ENCODE measurements at places on chromosomes 12 and 14.
A peak's percentile ranks its signal among the peaks of the same experiment; 100 is the strongest.

DNA sequence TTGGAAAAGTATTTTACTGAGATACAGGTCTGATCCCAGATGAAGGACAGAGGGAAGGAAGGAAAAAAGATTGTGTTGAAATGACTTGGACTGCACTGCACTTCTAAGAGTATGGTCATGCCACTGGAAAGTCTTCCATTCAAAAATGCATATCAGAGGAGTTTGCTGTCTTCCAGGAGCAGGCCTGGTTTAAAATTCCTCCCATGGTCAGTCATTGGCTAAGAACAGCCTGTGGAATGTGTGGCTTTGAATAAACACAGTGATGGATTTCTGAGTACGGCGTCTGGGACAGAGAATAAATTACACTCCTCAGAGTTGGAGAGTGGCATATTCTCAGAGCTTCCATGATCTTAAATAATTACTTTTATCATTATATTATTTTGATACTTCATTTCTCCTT, 245.8 kb upstream of the PDZRN4 start:
- DNase-seq: no peak

DNA sequence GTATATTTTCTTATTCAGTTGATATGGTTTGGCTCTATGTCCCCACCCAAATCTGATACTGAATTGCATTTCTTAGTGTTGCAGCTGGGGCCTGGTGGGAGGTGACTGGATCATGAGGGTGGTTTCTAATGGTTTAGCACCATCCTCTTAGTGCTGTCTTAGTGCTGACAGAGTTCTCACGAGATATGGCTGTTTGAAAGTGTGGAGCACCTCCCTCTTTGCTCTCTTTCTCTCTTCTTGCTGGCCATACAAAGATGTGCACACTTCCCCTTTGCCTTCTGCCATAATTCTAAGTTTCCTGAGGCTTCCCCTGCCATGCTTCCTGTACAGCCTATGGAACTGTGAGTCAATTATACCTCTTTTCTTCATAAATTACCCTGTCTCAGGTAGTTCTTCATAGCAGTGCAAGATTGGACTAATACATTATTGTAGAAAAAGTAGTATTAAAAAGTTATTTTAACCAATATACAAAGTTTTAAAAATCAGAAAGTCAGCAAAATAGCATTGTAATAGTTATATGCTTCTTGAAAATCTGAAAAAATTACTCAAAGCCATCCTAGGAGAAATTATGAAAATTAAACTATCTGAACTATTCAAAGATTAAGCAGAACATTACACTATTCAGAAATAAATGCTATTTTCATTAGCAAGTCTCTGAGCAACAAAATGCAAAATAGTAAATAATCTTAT, 84.1 kb downstream of the PPP1R12A start:
- no peak for DNase-seq

DNA sequence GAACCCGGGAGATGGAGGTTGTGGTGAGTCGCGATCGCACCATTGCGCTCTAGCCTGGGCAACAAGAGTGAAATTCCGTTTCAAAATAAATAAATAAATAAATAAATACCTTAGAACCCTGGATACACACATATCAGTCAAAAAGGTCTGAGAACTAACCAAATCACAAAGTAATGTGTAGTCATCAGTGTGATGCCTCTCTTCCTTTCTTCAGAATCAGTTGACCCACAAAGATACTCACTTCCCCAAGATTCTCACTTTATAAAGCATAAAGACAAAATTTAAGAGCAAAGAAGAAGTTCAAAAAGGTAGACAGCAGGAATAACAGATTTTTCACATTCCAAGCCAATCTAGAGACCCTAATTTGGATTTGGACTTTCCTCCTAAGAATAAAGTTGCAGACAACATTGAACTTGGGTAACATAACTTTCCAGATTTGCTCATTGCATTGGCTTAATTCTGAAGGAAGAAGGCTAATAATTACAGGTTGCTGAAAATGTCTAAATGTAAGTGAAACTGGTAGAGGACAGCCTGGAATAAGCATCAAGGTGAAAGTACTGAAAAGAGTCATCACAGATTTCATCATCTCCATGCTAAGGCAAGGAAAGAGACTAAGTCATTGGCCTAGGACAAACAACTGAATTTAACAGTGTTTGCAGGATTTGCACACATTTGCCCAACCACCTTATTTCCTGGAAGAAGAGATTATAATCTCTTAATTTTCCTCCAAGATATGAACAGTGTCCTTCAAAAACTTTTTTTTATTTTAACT, 17.4 kb downstream of the TMED10 start:
- DNase-seq: no peak

- DNase-seq: no peak
These were observed 5.3 kb downstream of the BHLHE41 start for GRCh38 chr12:26119391-26119989.

DNA sequence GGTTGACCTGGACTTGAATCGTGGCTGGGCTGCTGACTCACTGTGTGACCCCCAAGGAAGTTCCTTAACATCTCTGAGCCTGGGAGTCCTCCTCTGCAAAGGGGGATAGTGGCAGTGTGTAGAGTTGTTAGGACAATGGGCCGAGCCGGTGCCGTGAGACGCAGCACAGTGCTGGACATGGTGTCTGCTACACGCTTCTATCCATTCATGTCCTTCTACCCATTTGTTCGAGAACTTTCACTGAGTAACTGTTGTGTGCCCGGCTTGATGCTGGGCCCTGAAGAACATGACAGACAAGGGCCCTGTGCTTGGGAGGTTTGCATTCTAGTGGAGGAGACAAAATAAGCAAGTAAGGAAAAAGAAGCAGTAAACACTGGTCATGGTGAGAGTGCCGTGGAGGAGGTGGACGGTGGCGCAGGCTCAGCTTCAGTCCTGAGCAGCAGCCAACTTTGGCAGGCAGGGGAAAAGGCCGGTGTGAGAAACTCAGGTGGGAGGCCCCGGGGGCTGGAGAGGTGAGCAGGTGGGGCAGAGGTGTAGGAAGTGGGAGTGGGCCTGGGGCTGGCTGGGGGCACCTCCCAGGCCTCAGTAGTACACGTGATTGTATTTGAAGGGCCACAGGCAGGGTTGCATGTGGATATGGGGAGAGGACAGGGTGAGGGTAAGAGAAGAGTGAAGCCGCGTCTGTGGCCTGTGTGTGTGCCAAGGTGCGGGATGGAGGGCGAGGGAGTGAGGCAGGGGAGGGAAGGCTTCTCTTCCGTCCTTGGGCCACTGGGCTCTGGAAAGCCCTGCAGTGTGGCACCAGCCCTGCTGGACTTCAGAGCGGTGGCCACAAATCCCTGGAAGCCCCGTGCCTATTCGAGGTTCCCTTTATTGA, 13.8 kb downstream of the VASH1 start:
- no peak for DNase-seq

GRCh38 chr12:98406378-98406777, 109.0 kb upstream of the TMPO start:
- DNase-seq: no peak

DNA sequence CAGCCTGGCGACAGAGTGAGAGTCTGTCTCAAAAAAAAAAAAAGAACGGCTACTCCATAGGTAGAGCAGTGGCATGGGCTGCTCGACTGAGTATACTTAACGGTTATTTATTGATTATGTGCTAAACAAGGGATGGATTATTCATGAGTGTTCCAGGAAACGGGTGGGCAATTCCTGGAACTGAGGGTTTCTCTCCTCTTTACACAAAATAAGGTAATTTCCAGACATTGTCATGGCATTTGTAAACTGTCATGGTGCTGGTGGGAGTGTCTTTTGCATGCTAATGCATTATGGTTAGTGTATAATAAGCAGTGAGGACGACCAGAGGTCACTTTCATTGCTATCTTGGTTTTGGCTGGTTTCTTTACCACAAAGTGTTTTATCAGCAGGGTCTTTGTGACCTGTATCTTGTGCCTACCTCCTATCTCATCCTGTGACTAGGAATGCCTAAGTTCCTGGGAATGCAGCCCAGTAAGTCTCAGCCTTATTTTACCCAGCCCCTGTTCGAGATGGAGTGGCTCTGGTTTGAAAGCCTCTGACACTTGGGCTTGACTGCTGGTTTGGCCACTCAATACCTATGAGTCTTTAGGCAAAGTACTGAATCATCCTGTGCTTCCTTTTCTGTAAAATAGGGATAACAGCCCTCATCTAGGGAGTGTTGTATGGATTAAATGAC, 3.2 kb downstream of the DGLUCY start:
- DNase-seq: no peak

GRCh38 chr14:81802341-81802740, 268.7 kb upstream of the SEL1L start:
- no peak for DNase-seq

GRCh38 chr14:49853158-49853477, 530 bp upstream of the NEMF start:
- DNase-seq: no peak

DNA sequence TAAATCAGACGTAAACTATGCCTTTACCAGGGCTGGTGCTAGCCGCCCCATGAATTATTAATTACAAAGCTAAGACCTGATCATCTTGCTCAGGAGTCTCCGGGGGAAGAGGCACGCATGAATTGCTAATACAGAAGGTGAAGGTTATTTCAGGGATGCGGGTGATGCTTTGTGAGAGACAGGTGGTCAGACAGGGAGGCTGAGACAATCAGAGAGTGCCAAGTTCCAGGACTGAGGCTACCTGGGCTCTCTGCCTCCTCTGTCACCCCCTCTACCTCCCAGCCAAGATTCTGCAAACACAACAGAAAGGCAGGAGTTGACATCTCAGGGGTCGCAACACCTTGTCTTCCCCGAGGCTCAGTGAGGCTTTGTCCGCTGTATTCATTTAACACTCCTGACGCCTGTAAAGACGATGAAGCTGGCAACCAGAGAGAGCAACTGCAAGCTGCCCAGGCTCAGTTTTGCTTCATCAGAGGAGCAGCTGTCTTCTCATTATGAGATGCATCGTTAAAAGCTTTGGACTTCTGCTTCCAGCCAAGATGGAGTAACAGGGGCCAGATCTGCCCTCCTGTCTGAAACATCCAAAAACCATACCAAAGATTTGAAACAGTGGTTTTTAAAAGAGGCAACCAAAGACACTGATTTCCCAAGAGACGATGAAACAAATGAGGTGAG, 46.6 kb downstream of the PRIMA1 start:
- DNase-seq: no peak

DNA sequence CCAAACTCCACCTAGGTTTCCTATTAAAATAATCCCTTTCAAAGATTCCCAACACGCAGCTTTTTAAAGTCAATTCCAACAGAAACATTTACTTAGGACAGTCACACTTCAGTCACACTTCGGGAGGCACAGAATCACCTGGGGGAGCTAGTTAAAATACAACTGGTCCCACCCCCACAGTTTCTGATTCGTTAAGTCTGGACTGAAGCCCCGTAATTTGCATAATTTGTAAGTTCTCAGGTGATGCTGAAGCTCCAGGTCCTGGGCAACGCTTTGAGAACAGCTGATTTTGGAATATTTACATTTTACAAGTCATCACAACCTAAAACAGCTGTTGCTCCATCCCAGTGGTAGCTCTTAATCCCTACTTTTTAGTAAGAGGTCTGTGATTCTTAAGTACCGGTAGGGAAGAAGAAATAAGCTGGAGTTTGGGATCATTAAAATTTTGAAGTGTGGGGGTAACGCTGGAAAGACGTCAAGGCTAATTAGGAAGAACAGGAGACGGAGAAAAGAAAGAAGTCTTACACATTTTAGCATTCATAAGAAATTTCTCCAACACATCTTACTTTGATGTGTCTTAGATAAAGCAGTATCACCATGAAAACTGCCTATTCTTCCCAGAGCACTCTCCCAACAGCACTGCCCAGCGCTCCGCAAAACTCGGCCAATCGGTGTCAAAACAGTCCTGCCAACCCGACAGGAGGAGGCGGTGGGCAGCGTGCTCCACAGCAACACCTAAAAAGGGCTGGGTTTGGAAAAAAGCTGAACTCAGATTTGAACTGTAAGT, 1.1 kb downstream of the IPO8 start:
- peak; percentile 35 for DNase-seq

GRCh38 chr12:75366629-75367028, 24.3 kb upstream of the GLIPR1L2 start:
- DNase-seq: no peak

DNA sequence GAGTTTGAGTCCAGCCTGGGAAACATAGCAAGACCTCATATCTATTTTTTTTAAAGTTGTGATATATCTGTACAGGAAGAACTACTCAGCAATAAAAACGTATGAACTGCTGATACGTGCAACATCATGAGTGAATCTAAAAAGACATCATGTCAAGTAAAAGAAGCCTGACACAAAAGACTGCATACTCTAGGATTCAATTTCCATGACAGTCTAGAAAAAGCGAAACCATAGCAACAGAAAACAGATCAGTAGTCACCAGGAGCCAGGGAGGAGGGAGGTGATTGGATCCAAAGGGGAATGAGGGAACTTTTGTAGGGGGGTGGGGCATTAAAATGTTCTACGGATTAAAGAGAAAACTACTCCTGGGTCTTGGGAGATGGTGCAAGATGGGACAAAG, 8.7 kb upstream of the RGS6 start:
- DNase-seq: no peak

DNA sequence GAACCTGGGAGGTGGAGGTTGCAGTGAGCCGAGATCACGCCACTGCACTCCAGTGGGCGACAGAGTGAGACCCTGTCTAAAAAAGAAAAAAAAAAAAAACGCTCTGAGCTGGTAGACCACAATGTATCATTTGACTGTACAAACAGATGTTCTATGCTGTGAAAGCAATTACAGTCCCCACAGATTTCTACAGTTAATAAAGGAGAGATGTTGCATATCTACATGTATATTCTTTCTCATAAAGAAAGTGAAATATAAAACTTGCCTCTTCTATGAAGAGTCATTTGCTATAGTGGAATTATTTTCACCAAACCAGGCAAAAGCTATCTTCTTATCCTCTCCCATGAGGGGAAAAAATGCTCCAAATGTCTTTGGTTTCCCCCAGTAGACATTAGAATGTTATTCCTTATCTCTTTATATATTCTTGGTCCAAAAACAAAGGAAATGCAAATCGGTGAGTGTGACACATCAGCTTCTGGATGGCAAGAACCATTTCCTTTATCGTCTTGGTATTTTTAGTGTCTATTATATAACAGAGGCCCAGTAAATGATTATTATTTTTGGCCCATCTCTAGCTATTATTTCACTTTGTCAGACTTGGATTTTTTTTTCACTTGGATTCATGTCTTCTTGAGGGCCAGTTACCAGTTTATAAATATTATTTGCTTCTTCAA, 230.4 kb downstream of the SSPN start:
- DNase-seq: no peak

GRCh38 chr14:24262821-24263733, at the start of gene TGM1:
Gene TGM1, minus strand, starts transcription at chr14:24263177. Its CDS starts 825 bp downstream, at chr14:24262352.
- no peak for DNase-seq

DNA sequence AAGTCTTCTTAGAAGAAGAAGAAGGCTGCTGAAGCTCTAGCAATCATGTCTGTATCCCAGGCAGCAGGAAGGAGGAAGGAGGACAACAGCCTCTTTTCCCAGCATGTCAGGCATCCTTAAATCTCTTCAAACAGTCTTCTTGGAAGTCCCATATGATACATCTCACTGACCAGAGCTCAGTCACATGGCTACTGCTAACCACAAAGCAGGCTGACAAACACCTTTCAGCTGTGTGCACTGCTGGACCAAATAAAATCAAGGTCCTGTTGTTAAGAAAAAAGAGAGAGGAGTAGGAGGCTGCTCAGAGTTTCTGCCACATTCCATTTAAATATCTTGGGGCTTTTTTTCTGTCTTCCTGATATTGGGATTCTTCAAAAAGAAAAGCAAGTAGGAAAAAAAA, 203.4 kb upstream of the PELI2 start:
- no peak for DNase-seq

Measured in HTR-8/SVneo (cell line).